ENCODE measurements at places on chromosomes 2 and 18.

DNA sequence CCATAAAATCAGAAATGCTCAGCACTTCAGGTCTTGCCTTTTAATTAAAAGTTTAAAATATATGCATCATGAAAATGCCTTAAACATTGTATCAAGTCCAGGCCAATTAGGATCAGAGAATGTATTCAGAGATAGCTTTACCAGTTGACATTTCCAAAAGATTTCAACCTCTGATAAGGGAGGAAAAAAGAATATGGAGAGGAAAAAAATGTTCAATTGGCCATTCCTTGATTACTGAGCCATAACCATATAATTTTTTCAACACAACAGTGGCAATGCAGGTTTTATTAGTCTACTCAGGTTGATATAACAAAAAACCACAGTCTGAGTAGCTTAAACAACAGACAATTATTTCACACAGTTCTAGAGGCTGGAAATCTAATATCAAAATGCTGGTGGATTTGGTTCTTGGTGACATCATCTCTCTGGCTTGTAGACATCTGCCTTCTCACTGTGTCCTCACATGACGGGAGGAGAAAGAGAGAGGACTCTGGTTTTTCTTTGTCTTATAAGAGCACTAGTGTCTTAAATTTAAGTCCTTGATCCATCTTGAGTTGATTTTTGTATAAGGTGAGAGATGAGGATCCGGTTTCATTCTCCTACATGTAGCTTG is 111.9 kb downstream of the IRS1 start:
- no peak for DNase-seq

- no peak for DNase-seq
These were observed 68.5 kb downstream of the COPS8 start for GRCh38 chr2:237154082-237154638.

- DNase-seq = no peak
These were observed 25.5 kb downstream of the GCG start for GRCh38 chr2:162126527-162126926.

GRCh38 chr2:7633566-7634153 is 716.4 kb downstream of the RNF144A start:
- DNase-seq = no peak

DNA sequence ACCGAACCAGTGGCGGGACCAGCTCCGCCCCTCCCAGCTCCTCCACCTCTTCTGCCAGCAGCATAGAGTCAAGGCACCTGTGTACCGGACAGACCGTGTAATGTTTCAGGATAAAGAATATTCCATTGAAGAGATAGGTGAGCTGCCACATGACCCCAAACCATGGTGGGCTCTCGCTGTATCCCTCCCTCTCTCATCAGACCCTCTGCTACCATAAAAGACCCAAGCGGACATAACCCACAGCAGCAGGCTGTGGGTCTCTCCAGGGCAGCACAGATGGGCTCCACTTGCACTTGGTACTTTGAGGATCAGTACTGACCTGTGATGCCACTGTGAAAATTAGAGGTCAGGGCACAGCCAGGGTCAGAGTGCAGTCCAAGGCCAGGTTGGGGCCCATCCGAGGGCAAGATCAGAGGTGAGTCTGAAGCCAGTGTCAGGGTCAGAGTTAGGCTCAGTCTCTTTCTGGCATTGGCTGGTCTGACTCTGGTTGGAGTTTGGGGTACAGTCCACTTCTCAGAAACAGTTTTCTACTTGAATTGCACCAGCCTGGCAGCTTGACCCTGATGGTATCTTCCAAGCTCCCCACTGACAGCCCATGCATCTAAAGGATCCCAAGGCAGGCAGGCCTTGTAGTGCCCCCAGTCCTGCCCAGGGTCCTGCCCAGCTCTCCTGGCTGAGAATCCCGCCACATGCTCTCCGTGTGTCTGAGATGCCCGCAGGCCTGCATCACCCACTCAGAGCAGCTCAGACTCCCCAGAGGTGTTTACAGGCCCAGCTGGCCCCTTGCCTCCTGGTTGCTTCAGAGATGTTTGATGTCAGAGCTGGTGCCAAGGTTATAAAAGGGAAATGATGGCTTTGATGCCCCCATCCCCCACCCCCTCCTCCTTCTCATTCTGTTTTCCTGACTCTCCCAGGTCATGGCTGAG is 212.1 kb downstream of the DYSF start:
- no peak for DNase-seq

DNA sequence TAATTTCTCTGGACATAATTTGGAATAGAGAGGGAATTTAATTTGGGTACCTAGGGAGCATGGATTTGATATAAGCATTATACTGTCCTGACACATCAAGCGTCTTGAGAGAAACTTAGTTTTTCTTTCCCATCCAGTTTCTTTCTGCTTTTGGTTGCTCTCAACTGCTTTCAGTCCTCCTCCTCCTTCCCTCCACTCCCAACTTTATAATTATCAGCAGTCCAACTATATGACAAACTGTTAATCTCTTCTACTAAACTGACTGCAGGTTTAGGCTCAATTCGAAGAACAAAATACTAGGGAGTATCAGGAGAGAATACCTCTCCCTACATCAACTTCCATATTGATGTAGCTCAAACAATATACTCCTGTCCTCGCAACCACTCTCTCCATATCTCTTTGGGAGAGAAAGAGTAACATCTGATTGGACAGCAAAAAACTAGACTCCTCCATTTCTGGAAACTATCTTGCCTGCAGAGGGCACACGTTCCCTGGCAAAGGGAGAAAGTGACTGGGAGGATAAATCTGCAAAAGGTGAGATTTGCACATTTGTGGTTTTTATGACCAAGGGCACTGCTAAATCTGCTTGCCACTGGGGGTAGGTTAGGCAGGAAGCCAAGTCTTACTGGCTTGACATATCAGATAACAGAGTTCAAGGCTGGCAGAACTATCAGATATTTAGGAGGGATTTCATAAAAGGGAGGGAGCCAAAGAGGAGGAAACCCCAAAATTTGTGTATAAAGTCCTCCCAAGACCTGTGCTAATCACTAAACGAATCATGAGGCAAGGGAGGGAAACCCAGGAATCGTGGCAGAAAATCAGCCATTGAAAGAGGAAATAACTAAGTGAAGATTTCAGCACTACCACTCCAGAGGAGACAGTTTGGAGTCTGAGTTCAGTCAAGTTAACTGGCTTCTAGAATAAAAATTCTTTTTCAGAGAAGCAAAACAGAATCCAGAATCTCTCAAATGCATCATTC is 40.0 kb downstream of the ICA1L start:
- DNase-seq = peak; percentile 8

- no peak for DNase-seq
These were observed 27.8 kb upstream of the KCNF1 start for GRCh38 chr2:10883801-10884478.

GRCh38 chr18:79872527-79873444 is 75.0 kb downstream of the KCNG2 start:
- no peak for DNase-seq

DNA sequence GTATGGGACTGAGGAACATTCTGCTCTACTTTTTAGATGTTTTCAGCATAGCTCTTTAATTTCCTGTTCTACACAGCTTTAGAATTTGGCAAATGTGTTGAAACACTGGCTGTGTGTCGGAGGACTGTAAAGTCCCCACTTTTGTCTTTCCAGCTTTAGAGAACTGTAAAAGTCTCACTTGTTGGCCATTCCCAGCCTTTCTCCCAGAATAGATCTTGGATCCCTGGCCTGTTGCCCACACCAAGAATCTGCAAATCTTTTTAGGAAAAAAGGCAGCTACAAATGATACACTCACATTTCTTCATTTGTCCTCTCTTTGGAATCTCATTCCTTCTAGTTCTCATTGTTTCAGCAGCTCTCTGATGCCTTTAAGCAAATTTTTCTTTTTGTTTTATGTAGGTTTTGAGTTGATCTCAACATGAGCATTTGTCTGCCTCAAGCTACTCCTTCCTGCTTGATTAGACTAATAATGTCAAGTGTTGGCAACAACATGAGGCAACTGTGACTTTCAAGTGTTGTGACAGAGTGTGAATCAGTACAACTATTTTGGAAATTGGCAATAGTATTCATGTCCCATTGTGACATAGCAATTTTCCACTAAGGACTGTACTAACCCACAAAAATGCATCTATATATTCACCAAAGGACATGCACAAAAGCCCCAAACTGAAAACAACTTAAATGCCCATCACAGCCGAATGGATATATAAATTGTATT is 610.8 kb downstream of the EPHA4 start:
- no peak for DNase-seq

- no peak for DNase-seq
These were observed 437.5 kb upstream of the NXPH2 start for GRCh38 chr2:139217641-139218040.

- no peak for DNase-seq
These were observed 78.9 kb downstream of the COPS8 start for GRCh38 chr2:237164474-237165042.

- no peak for DNase-seq
These were observed 48.6 kb upstream of the RBM44 start for GRCh38 chr2:237749961-237750360.

DNA sequence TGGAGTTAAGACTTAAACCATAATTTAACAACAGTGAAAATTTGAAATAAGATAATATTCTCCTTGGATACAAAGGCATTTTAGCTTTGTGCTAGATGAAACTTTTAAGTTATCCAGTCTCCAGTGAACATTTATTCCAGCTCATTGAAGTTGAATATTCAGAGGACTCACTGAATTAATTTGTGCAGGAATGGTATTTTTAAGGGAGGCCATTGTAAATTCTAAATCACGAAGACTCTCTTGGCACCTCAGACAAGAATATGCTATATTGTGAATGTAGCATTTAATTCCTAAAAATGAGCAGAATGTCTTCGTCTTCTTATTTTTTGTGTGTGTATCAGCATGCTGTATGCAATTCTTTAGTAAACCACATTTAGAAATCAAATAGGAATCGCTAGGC is 731.7 kb upstream of the RAB6C start:
- DNase-seq = no peak

GRCh38 chr2:174590928-174591648 is 6.5 kb downstream of the WIPF1 start:
- no peak for DNase-seq

- DNase-seq = no peak
These were observed 75.6 kb downstream of the ICOS start for GRCh38 chr2:204012072-204012653.

DNA sequence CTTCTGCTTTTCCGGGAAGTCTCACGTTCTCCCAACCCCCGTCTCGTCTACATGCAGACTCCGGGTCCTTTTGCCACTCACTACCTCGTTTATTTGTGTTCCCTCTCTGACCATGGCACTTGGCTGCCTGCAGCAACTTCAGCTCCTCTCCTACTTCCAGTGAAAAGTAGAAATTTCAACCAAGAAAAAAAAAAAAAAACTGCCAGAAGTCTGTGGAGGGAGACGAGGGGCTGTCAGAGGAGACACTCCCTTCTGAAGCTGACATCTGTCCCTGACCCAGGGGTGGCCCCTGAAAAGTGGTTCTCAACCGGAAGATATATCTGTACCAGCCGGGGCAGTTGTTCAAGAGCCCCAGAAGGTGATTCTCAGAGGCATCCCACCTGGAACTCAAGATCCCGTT is 742 bp upstream of the MYO5B start:
- DNase-seq = no peak

GRCh38 chr2:143955401-143956065 is 564.4 kb downstream of the ZEB2 start:
- DNase-seq = no peak

DNA sequence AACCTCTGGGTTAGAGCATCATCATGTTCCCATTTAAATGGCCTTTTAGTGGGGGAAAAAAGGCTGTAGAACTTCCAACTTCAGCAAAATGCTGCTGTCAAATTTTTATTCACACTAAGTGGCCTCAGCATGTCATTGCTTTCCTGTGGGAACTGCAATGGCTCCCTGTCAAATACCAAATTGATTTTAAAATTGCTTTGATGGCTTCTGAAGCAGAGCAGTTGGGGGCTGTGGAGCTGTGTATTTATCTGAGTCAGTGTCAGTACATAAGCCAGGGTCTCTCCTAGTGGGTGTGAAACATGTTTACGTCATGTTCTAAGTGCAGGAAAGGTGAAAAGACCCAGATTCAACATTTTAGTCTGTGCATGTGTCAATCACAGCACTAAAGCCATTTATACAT is 171.3 kb downstream of the CDH19 start:
- no peak for DNase-seq

DNA sequence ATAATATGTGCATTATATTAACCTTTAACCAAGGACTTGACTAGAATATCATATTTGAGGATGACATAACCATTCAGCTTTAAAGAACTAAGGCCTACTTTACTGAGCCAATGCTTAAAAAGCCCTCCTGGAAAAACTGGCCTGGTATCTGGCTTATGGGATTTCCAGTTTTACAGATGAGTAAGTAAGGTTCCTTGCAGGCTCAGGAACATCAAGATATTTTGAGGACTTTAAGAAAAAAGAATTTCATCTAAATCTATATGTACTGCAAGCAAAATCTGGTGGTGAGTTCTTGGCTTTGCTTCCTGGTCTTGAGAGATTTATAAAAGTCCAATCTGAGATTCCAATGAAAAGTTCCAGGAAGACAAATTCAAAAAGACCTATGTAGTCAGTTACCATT is 417.0 kb upstream of the NRXN1 start:
- no peak for DNase-seq

- DNase-seq = no peak
These were observed 103.2 kb upstream of the SMIM21 start for GRCh38 chr18:75530566-75531211.

Measured in stimulated activated CD8-positive, alpha-beta memory T cell treated with anti-CD3 and anti-CD28 coated beads, Interleukin-4, amount 100 ng/mL, for 1 hour (primary cell).